ENCODE measurements at places on chromosomes 12 and 14. TPM values are rescaled to one million over a fixed set of nuclear protein-coding genes. Genes with fewer than 3 reads are reported as not detected.
A peak's percentile ranks its signal among the peaks of the same experiment; 100 is the strongest.

The SMOC1 gene
- total RNA-seq, result not detected

The ADSS1 gene
- total RNA-seq, result 0.98 TPM

DNA sequence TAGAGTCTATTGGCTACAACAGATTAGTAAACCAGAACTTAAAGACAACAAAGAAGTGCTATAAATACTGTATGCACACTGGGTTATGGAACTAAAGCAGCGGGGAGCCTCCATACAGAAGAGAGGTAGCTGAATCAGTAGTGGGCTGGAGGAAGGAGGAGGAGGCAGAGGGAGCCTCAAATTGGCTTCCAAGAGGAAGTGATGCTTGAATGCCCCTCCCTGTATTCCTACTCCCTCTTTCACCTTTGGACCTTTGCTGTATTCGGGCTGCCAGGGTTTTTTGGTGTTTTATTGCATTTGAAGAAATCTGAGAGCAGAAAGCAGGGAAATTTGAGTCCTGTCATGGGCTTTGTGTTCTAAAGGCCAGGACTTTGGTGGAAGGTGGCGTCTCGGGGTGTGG lies 104.0 kb upstream of the PTPRB start:
- no peak overlapping the region for H3K27ac ChIP-seq
- peaks cover 6% of the 10 kb centered on the region for H3K27me3 ChIP-seq
- no peaks in the 10 kb centered on the region for H3K4me1 ChIP-seq
- H3K36me3 ChIP-seq, result no peaks in the 10 kb centered on the region
- H3K4me3 ChIP-seq, result no peak overlapping the region
- no peak for DNase-seq

DNA sequence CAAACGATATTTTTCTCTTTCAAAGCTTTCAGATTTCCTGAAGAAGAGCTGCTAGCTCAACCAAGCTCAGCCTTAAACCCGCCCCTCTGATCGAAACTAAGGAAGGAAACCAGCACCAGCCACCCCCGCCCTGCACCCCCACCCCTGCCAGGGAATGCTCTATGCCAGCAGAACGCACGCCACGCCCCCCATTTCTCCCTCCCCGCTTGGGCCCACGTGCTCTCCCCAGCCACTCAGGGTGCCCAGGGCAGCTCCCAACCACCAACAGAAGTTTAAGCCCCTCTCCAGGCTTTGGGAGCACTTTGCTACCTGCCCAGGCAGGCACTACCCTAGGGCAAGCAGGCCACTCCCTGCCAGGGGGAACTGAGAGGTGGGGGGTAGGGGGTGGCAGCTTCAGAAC lies 18.8 kb upstream of the KRT78 start:
- H3K4me3 ChIP-seq, result no peak overlapping the region
- peak; percentile 31 for DNase-seq
- no peaks in the 10 kb centered on the region for H3K27me3 ChIP-seq
- peaks cover 26% of the 10 kb centered on the region for H3K4me1 ChIP-seq
- H3K27ac ChIP-seq, result no peak overlapping the region

DNA sequence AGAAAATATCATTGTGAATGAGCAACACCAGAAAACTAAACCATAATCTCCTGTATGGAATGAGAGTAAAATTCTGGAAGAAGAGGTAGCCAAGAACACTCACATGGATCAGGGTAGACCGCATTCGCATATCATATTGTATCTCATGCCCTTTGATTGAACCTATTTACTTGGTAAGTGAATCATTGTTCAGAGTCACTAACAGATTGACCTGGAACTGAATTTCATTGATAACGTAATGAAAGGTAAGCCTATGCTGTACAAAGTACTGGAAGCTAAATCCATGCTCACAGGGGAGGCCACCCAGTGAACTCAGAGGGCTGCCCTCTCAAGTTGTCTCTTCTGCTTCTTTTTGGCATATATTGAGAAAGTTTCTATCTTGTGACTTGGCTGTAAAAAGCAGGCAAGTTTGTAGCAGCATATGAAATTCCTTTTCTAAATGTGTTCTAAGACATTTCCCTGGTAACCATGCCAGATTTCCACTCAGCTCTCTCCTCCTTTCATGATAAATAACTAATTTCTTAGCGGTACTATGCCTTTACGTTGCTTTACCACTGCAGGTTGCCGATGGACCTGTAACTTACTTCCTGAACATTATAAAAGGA lies 91.4 kb downstream of the PLCZ1 start:
- no peaks in the 10 kb centered on the region for H3K4me1 ChIP-seq
- DNase-seq, result no peak
- H3K27me3 ChIP-seq, result no peaks in the 10 kb centered on the region

- H3K27ac ChIP-seq, result peak within 1 kb of the TSS; percentile 97
- peaks cover 49% of the 10 kb centered on the region for H3K4me1 ChIP-seq
- no peaks in the 10 kb centered on the region for H3K27me3 ChIP-seq
- peak within 1 kb of the TSS; percentile 79 for H3K4me3 ChIP-seq
Measured at GRCh38 chr14:88005050-88005481, at the start of gene GPR65. Gene GPR65, plus strand, starts transcription at chr14:88005135. Its CDS starts 5,713 bp downstream, at chr14:88010848.

- H3K27me3 ChIP-seq, result peaks cover 25% of the 10 kb centered on the region
- no peaks in the 10 kb centered on the region for H3K36me3 ChIP-seq
- H3K4me1 ChIP-seq, result no peaks in the 10 kb centered on the region
- no peak overlapping the region for H3K4me3 ChIP-seq
Measured at GRCh38 chr12:98817742-98818141, 172.7 kb downstream of the APAF1 start.

GRCh38 chr12:131007031-131007739 lies 53.5 kb downstream of the ADGRD1 start:
- no peak for DNase-seq
- no peaks in the 10 kb centered on the region for H3K27me3 ChIP-seq
- no peaks in the 10 kb centered on the region for H3K4me1 ChIP-seq

DNA sequence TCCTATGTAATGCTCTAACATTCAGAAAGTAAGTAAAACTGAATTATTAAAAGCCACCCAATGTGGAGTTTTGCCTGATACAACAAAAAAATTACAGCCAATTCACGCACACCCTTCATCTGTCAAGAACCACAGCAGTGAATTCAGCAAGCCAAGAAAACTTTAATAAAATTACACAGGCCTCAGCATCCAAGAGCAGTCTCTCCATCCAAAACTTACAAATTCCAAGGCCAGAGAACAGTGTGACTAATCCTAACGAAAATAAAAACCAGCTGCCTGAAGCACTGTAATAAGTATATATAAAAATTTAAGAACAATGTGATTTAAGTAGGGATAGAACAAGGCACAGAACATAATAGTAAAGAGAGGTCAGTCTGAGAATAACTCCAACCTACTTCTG lies 54.2 kb downstream of the SIX6 start:
- H3K4me1 ChIP-seq, result no peaks in the 10 kb centered on the region
- no peak for DNase-seq
- H3K4me3 ChIP-seq, result no peak overlapping the region

GRCh38 chr12:24062642-24063245 lies 113.3 kb upstream of the SOX5 start:
- no peak for DNase-seq
- no peaks in the 10 kb centered on the region for H3K36me3 ChIP-seq
- H3K27me3 ChIP-seq, result no peaks in the 10 kb centered on the region
- H3K4me1 ChIP-seq, result no peaks in the 10 kb centered on the region

GRCh38 chr12:48681399-48681709 lies 684 bp downstream of the KANSL2 start:
- H3K27me3 ChIP-seq, result no peaks in the 10 kb centered on the region
- H3K27ac ChIP-seq, result peak overlapping the region; percentile 91
- DNase-seq, result no peak
- peaks cover 48% of the 10 kb centered on the region for H3K4me1 ChIP-seq

DNA sequence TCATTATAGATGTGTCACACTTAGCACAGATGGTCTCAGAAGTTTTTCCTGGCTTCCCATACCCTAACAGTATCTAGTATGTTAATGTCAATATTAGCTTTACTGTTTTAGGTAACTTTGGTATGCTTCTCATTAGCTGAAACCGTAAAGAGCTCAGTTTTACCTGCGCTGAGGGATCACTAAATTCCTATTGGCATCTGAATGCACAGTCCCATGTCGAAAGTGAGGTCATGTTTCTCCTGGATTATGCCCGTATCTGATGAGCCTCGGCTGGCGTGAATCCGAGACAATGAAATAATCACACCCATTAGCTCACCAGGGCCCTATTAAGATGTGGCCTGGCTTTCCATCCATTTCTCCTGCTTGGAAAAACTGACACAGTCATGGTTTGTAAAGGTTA lies 418.2 kb downstream of the ZFP36L1 start:
- no peaks in the 10 kb centered on the region for H3K27me3 ChIP-seq
- no peaks in the 10 kb centered on the region for H3K36me3 ChIP-seq
- H3K4me3 ChIP-seq, result no peak overlapping the region
- DNase-seq, result no peak

DNA sequence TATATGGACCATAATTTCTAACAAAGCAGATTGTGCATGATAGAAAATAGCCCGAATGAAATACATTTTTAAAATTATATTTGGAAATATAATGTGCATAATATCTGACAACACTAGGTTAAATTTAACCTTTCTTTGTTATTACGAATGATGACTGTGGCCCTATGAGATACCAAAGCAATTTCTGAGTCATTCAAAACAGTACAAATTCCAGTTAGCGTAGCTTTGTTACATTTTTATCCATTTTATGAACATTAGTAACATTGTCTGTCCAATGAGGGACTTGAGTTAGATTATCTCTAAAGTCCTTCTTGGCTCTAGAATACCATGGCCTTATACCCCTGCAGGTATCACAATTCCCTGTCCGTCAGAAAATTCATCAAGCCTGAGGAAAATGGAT lies 39.0 kb upstream of the REP15 start:
- H3K4me3 ChIP-seq, result no peak overlapping the region
- H3K27me3 ChIP-seq, result no peaks in the 10 kb centered on the region
- H3K27ac ChIP-seq, result no peak overlapping the region
- H3K4me1 ChIP-seq, result peaks cover 11% of the 10 kb centered on the region
- H3K36me3 ChIP-seq, result no peaks in the 10 kb centered on the region

- peaks cover 40% of the 10 kb centered on the region for H3K27me3 ChIP-seq
- no peaks in the 10 kb centered on the region for H3K36me3 ChIP-seq
- no peak for DNase-seq
- H3K27ac ChIP-seq, result no peak overlapping the region
- no peaks in the 10 kb centered on the region for H3K4me1 ChIP-seq
Measured at GRCh38 chr12:65100140-65100539, 21.0 kb downstream of the WIF1 start.

- H3K27ac ChIP-seq, result no peak overlapping the region
- DNase-seq, result no peak
- no peaks in the 10 kb centered on the region for H3K36me3 ChIP-seq
Measured at GRCh38 chr14:41986083-41986645, 379.5 kb downstream of the LRFN5 start.

- H3K27me3 ChIP-seq, result no peaks in the 10 kb centered on the region
- H3K36me3 ChIP-seq, result no peaks in the 10 kb centered on the region
- no peaks in the 10 kb centered on the region for H3K4me1 ChIP-seq
- no peak overlapping the region for H3K4me3 ChIP-seq
- H3K27ac ChIP-seq, result no peak overlapping the region
Measured at GRCh38 chr12:18496156-18496555, 234.8 kb downstream of the PIK3C2G start.

GRCh38 chr14:52318062-52318461 lies 4.0 kb downstream of the PTGER2 start:
- H3K27ac ChIP-seq, result peak overlapping the region; percentile 97
- DNase-seq, result no peak
- peaks cover 61% of the 10 kb centered on the region for H3K4me1 ChIP-seq
- H3K27me3 ChIP-seq, result peaks cover 5% of the 10 kb centered on the region
- peaks cover 98% of the 10 kb centered on the region for H3K36me3 ChIP-seq
- H3K4me3 ChIP-seq, result peak overlapping the region; percentile 92

DNA sequence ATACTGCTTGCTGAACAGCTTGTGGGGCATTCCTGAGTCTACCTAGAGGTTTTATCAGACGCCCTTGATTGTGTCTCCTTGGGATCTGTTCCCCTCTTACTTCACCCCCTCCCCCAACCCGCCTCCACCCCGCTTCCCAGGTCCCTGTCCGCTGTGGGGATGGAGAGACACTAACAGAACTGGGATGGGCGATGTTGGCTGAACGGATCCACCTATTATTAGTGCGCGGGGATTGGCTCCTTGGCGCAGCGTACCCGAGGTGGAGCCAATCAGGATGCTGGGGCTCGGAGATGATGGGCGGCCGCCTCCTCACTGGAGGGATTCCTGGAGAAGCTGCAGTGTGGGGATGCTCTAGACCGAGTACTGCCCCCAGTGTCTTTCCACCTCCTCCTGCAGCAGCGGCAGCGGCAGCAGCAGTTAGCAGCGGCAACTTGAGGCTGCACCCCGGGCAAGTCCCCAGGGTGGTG lies at the start of gene SYT1:
Gene SYT1, plus strand, starts transcription at position 372 of the 467 bp plus-strand sequence.
- no peak within 1 kb of the TSS for H3K4me3 ChIP-seq
- H3K36me3 ChIP-seq, result no peaks in the 10 kb centered on the region
- H3K4me1 ChIP-seq, result peaks cover 2% of the 10 kb centered on the region
- H3K27me3 ChIP-seq, result peaks cover 9% of the 10 kb centered on the region
- no peak for DNase-seq

- DNase-seq, result no peak
- H3K27me3 ChIP-seq, result no peaks in the 10 kb centered on the region
- H3K36me3 ChIP-seq, result peaks cover 57% of the 10 kb centered on the region
- peaks cover 55% of the 10 kb centered on the region for H3K4me1 ChIP-seq
Measured at GRCh38 chr14:80933282-80933681, 8.3 kb downstream of the CEP128 start.

- no peaks in the 10 kb centered on the region for H3K4me1 ChIP-seq
- no peak for DNase-seq
- no peak overlapping the region for H3K4me3 ChIP-seq
- H3K27ac ChIP-seq, result no peak overlapping the region
- H3K27me3 ChIP-seq, result no peaks in the 10 kb centered on the region
Measured at GRCh38 chr12:65637774-65638173, 186.5 kb upstream of the HMGA2 start.

DNA sequence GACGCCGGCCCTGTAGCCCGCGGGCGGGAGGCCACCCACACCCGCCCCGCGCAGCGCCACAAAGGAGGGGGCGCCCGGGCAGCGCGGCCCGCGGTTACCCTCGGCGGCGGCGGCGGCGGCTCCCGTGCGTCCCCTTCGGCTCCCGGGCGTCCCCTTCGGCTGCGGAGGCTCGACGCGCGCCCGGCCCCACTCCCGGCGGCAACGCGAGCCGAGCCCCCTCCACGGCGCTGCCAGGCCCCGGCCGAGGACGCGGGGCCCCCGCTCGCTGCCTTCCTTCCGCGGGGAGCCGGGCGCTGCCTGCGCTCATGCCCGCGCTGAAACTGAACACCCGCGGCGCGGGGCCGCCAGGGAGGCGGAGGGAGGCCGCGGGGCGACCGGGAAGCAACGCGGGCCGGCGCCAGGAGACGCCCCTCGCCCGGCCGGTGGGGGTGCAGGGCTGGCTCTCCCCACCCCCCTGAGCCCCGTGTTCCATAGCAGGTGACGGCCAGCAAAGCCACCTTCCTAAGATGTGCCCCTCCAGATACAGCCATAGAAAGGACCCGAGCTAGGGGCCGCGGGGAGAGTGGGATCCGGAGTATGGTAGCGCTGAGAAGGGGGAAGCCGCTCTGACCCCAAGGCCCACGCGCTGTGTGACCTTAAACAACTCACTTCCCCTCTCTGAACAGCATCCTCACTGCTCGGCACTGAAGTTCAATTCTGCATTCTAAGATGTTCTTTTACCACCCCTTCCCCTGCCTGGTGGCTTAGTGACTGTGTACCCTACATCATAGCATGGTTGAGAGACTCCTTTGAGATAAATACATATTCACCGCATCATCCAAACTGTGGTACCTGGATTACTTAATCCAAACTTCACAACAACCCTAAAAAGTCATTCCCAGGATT lies 42.8 kb downstream of the KDM2B start:
- peak overlapping the region; percentile 67 for H3K27ac ChIP-seq
- H3K4me3 ChIP-seq, result peak overlapping the region; percentile 76
- DNase-seq, result peak; percentile 29
- peaks cover 53% of the 10 kb centered on the region for H3K4me1 ChIP-seq

GRCh38 chr12:55067701-55068100 lies 47.9 kb downstream of the NEUROD4 start:
- no peaks in the 10 kb centered on the region for H3K36me3 ChIP-seq
- H3K27ac ChIP-seq, result no peak overlapping the region
- no peak overlapping the region for H3K4me3 ChIP-seq
- peaks cover 4% of the 10 kb centered on the region for H3K27me3 ChIP-seq
- DNase-seq, result no peak

Data from activated CD4-positive, alpha-beta memory T cell treated with anti-CD3 and anti-CD28 coated beads, Interleukin-2, amount 10 ng/mL, durations not matched to agents 7 days and 5 days (primary cell).